ENCODE measurements at places on chromosomes 13 and 19.

- DNase-seq, result peak; percentile 45
Observed at GRCh38 chr19:3284759-3285646, 60.5 kb downstream of the CELF5 start.

DNA sequence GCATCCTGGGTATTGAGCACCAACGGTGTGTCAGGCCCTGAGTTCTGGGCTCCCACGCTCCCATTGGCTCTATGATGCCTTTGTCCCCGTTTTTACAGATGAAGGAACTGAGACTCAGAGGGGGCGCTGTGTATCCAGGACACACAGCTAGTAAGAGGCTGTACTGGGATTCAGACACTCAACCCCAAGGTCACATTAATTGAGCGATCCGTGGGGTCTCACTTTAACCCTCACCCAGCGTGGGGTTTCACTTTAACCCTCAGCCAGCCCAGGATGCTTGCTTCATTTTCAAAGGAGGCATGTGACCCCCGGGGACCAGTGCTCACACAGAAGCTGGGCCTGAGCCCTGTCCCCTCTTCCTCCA, 42.6 kb downstream of the CYP4F22 start:
- peak; percentile 25 for DNase-seq

DNA sequence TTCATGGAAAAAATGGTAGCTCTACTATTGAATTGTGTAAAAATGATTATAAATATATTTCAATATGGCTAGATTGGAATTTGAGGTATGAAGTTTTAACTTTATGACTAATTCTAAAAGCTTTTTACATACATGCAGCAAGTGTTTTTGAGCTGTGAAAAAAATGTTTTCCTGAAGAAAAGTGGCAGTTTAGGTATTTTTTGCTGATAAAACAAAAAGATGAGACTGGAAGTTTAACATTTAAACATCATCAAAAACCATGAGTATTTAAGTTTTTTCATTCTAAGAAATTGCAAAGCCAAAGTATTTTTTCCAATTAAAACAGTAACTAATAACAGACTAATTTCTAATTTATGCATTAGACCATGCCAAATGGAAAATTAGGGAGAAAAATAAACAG, 751.1 kb downstream of the FGF9 start:
- no peak for DNase-seq

DNA sequence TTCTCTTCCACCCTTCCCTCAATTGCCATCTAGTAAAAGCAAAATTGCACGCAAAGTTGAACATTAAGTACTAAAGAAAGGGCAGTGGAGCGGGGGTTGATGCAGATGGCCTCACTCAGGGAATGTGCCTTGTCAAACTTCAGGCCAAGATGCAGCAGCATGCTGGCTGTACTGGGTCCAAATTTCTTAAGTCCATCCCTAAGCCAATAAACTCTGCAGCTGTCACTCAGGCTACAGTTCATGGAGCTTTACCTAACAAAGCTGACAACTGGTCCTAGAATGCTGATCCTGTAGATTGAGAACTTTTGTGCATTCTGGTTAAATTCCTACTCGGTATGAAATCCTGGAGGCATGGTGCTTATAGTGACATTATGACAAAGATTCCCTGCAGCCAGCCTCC, 88.4 kb downstream of the FOXO1 start:
- DNase-seq, result no peak

DNA sequence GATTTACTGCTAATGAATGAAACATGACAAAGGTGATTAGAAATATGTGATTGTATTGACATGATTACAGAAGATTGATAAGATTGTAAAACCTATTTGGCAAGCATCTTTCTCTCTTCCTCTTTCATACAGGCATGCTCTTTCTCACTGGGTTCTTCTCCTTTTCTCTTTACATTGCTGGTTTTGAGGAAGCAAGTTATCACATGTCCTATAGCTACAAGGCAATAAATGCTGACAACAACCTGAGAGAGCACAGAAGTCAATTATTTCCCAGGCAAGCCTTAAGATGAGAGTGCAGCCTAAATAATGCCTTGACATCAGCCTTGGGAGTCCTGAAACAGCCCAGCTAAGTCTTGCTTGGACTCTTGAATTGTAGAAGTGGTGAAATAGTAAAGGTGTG, 875.0 kb downstream of the SLITRK1 start:
- peak; percentile 69 for DNase-seq

DNA sequence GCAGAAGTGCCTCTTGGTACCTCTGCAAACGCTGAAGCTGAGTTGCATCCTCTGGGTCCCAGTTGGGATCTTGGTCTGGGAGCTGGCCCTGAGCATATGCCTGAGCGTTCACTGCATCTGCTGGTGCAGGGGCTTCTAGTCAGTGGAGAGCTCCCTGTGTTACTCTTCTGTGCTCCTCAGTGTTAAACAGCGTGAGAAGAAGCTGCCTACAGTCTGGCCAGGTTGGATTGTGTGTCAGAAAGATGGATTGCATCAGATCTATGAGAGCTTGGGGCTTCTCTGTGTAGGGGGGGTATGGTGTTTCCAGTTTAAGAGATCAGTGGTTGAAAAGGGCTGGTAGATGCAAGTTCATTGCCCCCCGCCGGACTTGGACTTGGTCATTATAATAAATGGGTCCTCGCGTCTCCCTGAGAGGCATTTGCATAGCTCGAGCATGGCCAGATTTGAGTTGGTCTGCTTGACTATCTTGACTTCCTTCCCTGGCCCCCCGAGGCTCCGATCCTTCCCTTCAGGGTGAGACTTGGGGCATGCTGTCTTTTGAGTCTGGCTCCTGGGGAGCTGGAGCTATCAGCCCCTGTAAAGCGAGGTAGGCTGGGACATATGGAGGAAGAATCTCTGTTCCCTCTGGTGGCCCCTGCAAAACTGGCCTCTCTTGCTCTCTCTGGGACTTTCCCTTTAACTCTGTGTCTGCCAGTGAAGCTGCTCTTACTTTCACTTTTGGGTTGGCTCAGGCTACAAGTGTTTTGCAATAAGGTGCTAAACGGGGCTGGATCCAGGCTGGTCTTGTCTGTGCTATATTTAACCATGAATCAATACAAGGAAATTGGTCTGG, 52.9 kb downstream of the OR10H4 start:
- peak; percentile 38 for DNase-seq

- DNase-seq, result no peak
Observed at GRCh38 chr19:5572556-5573286, 5.0 kb upstream of the TINCR start.

DNA sequence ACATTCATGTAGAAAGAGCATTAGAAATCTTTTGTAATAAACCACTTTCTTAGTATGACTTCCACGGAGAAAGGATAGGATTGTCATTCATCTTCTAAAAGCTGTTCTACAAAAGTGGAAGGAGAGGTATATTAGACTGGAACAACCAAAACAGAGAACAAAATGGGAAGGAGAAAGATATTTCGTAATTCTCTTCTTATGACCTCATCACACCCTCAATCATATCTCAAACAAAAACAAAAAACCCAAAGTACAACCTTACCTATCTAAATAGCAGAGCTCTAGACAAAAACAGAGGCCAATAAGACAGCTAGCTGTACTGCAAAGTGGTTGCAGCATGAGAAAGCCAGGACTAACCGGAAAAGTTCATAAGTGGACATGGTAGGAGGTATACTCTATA, 46.3 kb downstream of the DACH1 start:
- peak; percentile 44 for DNase-seq

- no peak for DNase-seq
Observed at GRCh38 chr19:49666120-49666444, 349 bp downstream of the BCL2L12 start.

DNA sequence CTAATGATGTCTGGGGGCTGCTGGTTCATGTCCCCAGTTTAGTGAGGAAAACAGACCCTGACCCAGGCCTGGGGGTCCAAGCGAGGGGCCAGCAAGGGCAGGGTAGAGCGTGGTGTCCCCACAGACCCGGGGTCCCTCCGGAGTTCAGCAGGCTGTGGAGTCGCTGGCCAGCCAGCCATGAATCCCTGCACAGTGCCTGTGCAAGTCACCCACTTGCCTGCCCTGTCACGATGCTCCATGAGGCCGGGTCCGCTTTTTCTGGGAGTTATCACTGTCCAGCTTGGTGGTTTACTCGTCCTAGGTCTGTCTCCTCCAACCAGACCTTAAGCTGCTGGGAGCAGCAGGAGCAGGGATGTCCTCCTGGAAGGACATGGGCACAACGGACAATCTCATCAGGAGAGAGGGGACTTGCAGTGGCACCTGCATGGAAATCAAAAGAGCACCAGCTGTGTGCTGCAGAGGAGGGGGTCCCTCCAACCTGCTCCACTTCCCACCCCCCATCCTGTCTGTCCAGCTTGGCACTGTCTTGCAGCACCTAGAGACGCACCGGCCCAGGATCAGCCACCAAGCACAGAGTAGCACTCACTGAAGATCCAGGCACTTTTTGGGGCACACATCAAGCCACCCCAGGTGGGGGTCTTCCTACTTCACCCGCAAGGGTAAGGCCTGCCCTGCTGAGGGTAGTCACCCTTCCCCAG, 121.8 kb downstream of the URI1 start:
- no peak for DNase-seq

DNA sequence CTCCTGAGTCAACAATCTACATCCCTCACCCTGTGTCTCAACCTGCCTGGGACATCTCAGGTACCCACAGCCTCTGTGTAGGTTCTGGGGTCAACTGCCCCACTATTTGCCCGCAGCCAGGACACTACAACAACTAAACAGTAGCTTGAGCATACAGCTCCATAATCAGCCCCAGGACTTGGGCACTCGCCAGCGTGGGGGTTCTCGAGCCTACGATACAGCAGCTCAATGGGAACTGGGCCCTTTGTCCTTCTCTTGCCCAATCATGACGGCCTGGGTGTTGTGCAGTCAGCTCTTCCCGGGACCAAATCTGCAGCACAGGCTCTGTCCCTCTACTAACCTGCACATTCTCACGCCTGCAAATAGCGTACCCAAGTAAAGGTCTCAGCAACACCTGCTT, 1.3 kb downstream of the ZNF180 start:
- DNase-seq, result no peak

GRCh38 chr19:49094505-49095482, 9.5 kb downstream of the SNRNP70 start:
- no peak for DNase-seq

GRCh38 chr19:50898018-50898417, 13.2 kb downstream of the KLK4 start:
- no peak for DNase-seq

DNA sequence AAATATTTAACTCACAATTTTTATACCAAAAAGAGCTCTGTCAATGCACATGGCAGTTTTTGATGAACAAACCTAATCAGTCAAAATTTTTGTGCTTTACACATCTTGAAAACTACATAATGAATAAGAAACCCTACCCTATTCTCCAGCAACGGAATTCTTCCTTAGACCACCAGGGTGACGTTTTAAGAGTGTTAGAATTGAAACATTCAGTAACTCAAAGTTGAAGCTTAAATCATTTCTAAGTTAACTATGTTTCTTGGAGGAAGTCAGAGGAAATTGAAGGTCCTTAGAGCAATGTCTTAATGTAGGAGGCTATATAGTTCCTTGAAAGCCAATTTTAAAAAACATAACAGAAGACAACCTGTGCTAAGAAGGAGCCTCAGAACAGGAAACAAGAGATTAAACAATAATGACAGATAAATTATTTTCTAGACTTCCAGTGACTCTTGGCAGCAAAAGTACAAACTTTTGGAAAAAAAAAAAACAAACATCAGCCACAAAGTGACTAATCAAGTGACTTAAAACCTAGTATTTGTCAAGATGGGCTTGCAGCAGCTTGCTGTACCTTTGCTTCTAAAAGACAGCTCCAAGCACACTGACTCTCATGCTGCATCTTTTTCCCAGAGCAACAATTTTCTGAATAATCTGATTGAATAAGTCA, 6.2 kb downstream of the SPRY2 start:
- DNase-seq, result no peak

DNA sequence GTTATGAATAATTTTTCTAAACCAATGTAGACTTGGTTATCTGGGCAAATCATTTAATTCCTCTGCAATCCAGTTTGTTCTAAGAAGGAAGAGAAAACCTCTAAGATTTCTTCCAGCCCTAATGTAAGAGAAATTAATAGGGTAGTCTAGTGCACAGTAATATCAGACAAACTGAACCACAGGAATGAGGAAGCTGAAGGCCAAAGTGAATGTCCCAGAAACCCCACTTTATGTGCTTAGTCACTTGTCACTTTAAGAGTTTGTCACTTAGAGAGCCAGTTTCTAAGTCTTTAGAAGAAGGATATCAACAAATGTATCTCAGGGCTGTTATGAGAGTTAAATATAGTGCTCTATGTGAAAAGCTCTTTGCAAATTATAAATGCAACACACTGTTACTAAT, 750.6 kb downstream of the DIAPH3 start:
- DNase-seq, result peak; percentile 9

GRCh38 chr13:23934520-23934919, 37.2 kb upstream of the C1QTNF9B start:
- no peak for DNase-seq

DNA sequence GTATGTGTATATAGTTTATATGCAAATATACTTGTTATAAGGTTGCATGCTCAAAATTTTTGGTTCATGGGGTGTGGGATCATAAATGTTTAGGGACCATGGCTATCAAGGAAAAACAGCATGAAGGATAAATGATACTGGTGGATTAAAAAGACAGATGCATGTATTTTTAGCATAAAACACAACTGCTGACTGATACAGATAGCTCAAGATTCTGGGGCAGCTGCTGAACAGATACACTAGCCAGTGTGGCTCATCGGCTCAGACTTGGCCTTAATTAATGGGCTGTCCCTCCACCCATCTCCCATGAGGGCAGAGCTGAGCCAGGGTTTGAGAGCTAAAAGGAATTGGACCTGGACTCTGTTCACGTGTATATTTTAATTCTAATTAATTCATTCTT, 11.4 kb downstream of the ALOX5AP start:
- DNase-seq, result no peak

DNA sequence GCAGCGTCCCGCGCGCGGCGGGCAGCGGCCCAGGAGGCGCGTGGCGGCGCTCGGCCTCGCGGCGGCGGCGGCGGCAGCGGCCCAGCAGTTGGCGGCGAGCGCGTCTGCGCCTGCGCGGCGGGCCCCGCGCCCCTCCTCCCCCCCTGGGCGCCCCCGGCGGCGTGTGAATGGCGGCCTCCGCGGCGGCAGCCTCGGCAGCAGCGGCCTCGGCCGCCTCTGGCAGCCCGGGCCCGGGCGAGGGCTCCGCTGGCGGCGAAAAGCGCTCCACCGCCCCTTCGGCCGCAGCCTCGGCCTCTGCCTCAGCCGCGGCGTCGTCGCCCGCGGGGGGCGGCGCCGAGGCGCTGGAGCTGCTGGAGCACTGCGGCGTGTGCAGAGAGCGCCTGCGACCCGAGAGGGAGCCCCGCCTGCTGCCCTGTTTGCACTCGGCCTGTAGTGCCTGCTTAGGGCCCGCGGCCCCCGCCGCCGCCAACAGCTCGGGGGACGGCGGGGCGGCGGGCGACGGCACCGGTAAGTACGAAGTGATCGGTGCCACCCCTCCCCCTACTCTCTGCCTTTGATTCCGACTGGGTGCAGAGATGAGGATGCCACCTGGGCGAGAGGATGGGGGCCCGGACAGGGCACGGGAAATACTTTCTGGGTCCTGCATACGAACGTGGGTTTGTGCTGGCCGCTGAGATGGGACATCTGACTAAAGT, 874 bp downstream of the TRIM28 start:
- peak; percentile 80 for DNase-seq
